Mammary microvascular endothelial cell (primary cell): ENCODE measurements at places on chromosomes 2 and 18. TPM values are rescaled to one million over a fixed set of nuclear protein-coding genes. Genes with fewer than 3 reads are reported as not detected.

NT5DC4 gene
- total RNA-seq, result not detected in 2 replicates

COPS9 gene
- total RNA-seq, result 264 and 324 TPM in 2 replicates

TNFAIP6 gene
- 0.64 TPM in 1 of 2 replicates, not detected in the other for total RNA-seq

DAW1 gene
- total RNA-seq, result 0.20 and 0.25 TPM in 2 replicates

ZNF804A gene
- not detected in 2 replicates for total RNA-seq

NGEF gene
- total RNA-seq, result 0.53 and 1.1 TPM in 2 replicates

TMEM127 gene
- 30.7 and 35.7 TPM in 2 replicates for total RNA-seq

PPIL3 gene
- 19.4 and 24.4 TPM in 2 replicates for total RNA-seq

RTTN gene
- total RNA-seq, result 12.2 and 12.5 TPM in 2 replicates

GPR39 gene
- 0.07 and 0.10 TPM in 2 replicates for total RNA-seq

OR6B2 gene
- not detected in 2 replicates for total RNA-seq

RNU2-63P gene
- under 0.01 TPM in 1 of 2 replicates, not detected in the other for total RNA-seq

SLC5A7 gene
- total RNA-seq, result not detected in 2 replicates

CLEC4F gene
- 0.10 TPM in 1 of 2 replicates, not detected in the other for total RNA-seq

KIAA2012 gene
- total RNA-seq, result not detected in 2 replicates

C2orf92 gene
- total RNA-seq, result 0.54 TPM in 1 of 2 replicates, not detected in the other

ZNF385B gene
- total RNA-seq, result not detected in 2 replicates

MBP gene
- 4.5 and 6.1 TPM in 2 replicates for total RNA-seq

TMEFF2 gene
- total RNA-seq, result not detected in 2 replicates

TMEM150A gene
- total RNA-seq, result 13.0 and 13.6 TPM in 2 replicates

MROH2A gene
- not detected in 2 replicates for total RNA-seq

CD207 gene
- not detected in 2 replicates for total RNA-seq

CHRNG gene
- total RNA-seq, result not detected in 2 replicates

SPC25 gene
- total RNA-seq, result 18.6 and 18.8 TPM in 2 replicates

RTP5 gene
- not detected in 2 replicates for total RNA-seq

CCDC195 gene
- not detected in 2 replicates for total RNA-seq

EEF1B2 gene
- 452 and 462 TPM in 2 replicates for total RNA-seq

ZNG1B gene
- 13.0 and 27.8 TPM in 2 replicates for total RNA-seq

IL1R2 gene
- total RNA-seq, result not detected in 2 replicates

CRYGC gene
- not detected in 2 replicates for total RNA-seq

RAD51AP2 gene
- total RNA-seq, result not detected in 2 replicates

ZNF513 gene
- total RNA-seq, result 6.8 and 8.6 TPM in 2 replicates

NEB gene
- total RNA-seq, result 0.20 and 0.30 TPM in 2 replicates

WDR7 gene
- total RNA-seq, result 10.9 and 11.9 TPM in 2 replicates

BMPR2 gene
- total RNA-seq, result 51.2 and 60.3 TPM in 2 replicates

CCDC142 gene
- total RNA-seq, result 9.8 and 9.9 TPM in 2 replicates

FIGN gene
- total RNA-seq, result 0.13 and 0.20 TPM in 2 replicates

SCN3A gene
- total RNA-seq, result 0.98 and 2.1 TPM in 2 replicates

HK2 gene
- total RNA-seq, result 4.0 and 4.8 TPM in 2 replicates

GKN1 gene
- not detected in 2 replicates for total RNA-seq

MC5R gene
- not detected in 2 replicates for total RNA-seq

VAMP5 gene
- total RNA-seq, result 201 and 217 TPM in 2 replicates

LRRTM4 gene
- not detected in 2 replicates for total RNA-seq
